SW480 (cell line): ENCODE measurements at places on chromosomes 16 and 17.

GRCh38 chr17:29004081-29004692 lies 1.6 kb downstream of the SEZ6 start:
- DNase-seq, result no peak

DNA sequence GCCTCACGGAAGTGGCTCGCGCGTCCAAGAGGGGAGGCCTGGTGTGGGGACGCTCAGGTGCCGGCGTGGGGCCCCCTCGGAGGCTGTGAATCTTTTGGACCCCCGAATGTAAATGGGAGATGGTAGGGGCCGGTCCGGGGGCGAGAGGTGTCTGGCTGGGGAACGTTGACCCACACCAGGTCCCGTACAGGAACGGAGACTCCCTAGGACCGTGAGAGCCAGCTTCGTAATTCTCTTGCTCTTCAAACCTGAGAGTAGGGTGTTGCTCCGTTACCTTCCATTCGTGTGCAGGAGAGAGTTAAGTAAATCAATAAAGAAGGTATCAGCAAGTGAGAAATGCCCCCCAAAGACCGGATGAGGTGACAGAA lies 481 bp downstream of the LYRM1 start:
- DNase-seq, result no peak

GRCh38 chr16:6274351-6274750 lies 1058.3 kb upstream of the RBFOX1 start:
- DNase-seq, result no peak

GRCh38 chr17:42913522-42913921 lies 12.9 kb downstream of the G6PC1 start:
- no peak for DNase-seq
